Substantia nigra (tissue), 51 donors: ENCODE measurements at places on chromosomes 7 and 10.

DNA sequence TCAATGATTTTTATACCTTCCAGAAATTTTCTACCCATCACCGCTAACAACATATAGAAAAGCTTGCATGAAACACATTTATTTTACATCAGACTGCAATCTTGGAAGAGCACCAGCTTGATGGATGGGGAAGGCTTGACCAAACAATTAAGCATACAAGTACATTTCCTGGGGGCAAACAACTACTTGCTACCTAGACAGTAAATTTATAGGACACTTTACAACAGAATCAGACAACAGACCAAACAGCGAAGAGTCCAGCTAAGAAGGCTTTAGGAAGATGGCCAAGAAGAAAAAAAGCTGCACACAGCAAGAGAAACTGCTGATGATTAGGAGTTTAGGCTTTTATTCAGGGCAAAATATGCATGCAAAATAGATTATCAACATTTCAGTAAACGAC is 8.0 kb downstream of the AASS start:
- no peak for DNase-seq

DNA sequence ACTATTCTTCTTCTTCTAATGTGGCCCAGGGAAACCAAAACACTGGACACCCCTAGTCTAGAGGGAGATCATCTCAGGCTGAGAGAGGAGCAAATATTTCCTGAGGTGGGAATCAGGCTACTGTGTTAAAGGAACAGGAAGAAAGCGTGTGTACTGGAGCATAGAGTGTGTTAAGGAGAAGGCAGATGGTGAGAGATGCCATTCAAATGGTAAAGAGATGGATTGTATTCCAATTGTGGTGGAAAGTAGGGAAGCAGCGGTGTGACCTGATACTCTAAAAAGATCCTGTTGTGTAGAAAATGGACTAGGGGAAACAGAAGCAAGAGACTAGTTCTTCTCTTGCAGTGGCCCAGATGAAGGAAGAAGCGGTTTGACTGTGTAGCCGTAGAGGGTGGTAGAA is 31.2 kb downstream of the RAB18 start:
- no peak for DNase-seq

DNA sequence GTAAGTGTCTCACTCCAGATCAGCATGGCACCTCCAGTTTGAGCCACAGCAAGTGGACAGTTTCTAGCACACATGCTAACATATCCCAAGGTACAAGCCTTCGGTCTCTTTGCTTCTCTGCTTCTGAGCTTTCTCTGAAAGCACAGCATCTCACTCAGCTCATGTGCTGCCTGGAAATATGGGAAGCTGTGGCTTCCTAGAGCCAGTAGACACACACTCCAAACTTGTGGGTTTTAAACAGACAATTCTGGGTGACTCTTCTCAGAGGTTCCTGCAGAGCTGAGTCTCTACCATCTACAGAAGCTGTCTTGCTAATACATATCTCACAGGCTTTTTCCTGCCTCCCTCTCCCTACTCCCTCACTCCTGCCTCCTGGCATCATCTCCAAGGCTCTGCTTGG is 23.9 kb upstream of the TMEM273 start:
- DNase-seq: no peak

DNA sequence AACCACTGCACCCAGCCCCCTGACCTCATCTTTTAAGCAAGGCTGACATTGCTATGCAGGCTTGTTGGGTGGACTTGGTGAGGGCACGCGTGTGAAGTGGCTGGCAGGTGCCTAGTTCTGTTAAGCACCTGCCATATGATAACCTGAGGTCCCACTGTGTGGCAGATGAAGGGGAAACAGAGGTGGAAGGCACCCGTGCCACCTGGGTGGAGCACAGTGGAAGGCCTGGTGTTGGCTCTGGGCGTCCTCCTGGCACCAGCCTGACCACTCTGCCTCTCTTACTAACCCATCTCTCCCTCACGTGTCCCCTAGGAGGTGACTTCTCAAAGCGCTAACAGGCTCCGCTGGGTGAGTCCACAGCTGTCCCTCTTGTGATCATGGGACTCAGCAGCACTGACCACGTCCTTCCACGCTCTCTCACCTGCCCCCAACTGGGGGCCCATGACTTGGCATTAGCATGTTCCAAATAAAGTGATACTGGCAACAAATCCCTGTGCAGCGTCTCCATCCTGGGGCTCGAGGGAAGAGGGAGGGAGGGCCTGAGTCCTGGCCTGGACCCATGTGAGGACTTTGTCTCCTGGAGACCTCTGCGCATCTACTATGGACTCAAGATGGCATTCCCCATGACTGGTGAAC is 4.6 kb upstream of the ZNF862 start:
- DNase-seq: no peak

DNA sequence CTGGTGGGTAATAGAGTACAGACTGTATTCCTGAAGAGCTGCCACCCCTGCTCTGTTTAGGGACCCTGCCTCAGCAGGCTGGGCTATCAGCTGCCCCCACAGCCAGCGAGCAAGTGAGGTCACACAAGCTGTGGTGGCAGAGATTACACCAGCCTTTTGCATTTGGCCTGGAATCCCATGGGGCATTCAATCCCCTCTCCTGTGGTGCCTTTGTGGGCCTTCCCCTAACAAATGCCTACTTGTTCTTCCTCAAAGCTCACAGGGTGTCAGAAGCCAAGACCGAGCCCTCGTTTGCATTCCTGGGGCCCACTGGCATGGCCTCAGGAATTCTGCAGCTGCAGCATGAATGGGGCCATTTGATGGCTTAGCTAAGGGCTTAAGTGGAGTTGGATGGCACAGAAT is 212.7 kb upstream of the PHYHIPL start:
- DNase-seq: peak; percentile 97

DNA sequence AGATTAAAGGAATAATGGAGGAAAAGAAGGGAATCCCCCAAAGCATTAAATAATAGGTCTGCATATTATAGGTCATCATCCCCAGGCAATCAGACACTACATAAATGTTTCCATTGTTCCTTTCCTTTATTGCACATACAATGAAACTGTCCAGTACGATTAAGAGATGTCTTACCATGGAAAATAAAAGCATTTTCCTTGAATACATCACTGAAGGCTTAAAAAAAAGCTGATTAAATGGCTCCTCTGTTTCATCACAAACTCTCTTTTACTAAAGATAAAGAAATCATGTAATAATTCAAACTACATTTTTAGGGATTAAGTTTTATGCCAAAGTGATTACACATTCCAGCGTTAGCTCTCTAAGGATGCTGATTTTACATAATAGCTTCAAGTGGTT is 316.0 kb downstream of the AGMO start:
- DNase-seq: no peak

DNA sequence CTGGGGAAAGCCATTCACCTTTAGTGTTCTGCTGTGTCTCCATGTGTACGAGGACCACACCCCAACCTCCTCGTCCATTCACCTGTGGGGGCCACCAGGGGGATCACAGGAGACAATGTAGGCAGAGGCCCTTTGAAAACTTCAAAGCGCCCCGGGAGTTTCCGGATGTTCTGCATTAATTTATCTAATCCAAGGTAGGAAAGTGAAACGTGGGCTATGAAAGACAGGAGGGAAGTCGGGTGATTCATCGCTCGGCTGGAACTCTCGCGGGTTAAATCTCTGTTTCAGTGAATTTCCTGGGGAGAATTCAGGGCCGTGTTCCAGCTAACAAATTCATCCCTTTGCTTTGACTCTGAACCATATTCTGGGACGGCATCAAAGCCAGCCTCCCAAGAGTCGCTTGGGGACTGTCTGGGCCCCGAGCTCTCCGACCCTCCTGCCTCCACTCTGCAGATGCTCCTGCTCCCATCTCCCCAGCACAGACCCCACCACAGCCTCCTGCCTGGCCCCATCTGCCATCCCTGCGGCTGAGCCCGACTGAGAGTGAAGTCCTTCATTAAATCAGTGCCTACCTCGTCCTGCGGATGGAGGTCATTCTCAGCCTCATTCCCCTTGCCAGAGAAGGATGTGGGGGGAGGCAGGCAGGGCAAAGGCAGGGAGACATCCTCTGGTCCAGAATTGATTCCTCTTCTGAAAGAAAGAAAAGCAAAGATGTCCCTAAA is 114.1 kb upstream of the CARD11 start:
- no peak for DNase-seq

DNA sequence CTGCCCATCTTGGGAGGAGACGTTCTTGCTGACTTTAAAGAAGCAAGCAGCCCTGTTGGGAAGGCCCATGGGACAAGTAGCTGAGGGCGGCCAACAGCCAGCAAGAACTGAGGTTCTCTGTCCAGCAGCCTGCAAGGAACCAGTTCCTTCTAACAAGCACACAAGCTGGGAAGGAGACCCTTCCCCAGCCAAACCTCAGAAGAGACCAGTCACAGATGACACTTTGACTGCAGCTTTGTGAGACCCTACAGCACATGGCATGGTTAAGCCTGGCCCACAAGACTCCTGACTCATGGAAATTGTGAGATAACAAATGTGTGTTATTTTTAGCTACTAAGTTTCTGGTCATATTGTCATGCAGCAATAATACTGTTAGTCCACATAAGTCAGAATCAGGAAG is 99.9 kb downstream of the PRLHR start:
- DNase-seq: no peak

- DNase-seq: no peak
These were observed 227.8 kb downstream of the DNAJB6 start for GRCh38 chr7:157564517-157565177.

DNA sequence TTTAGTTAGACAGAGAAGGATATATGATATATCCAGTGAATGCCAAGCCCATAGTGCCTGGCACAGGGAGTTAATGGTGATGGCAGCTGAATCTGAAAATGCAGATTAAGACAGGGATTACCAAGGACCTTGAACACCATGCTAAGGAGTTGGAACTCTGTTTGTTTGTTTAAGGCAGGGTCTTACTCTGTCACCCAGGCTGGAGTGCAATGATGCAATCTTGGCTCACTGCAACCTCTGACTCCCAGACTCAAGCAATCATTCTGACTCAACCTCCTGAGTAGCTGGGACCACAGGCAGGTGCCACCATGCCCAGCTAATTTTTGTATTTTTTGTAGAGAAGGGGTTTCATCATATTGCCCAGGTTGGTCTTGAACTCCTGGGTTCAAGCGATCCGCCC is 1.6 kb downstream of the AKR1D1 start:
- no peak for DNase-seq

DNA sequence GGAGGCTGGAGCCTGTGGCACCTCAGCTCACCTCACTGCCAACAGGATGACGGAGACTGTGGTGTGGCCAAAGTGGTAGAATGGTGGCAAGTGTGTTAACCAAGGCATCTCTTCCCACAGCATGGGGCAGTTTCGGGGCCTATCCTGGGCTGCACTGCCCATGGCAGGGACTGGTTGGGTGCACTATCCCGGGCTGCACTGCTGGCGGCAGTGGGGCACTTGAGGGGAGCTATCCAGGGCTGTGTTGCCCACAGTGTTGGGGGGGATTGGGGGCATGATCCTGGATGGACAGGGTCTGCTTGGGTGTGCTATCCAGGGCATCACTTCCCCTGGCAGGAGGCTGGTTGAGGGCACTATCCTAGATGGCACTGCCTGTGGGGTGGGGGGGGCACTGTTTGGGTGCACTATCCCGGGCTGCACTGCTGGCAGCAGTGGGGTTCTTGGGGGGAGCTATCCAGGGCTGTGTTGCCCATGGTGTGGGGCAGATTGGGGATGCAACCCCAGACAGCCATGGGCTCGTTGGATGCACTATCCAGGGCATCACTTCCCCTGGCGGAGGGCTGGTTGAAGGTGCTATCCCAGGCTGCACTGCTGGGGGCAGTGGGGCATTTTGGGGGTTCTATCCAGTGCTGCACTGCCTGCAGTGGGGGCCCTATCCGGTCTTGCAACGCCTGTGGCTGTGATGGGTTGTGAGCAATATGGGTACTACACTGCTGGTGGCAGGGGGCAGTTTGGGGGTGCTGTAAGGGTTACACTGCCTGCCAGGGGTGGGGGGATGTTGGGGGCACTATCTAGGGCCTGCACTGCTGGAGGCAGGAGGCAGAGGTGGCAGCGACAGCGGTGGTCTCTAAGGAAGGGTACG is 129.7 kb downstream of the ZNF248 start:
- DNase-seq: no peak

GRCh38 chr10:25191162-25191895 is 16.5 kb downstream of the GPR158 start:
- no peak for DNase-seq

DNA sequence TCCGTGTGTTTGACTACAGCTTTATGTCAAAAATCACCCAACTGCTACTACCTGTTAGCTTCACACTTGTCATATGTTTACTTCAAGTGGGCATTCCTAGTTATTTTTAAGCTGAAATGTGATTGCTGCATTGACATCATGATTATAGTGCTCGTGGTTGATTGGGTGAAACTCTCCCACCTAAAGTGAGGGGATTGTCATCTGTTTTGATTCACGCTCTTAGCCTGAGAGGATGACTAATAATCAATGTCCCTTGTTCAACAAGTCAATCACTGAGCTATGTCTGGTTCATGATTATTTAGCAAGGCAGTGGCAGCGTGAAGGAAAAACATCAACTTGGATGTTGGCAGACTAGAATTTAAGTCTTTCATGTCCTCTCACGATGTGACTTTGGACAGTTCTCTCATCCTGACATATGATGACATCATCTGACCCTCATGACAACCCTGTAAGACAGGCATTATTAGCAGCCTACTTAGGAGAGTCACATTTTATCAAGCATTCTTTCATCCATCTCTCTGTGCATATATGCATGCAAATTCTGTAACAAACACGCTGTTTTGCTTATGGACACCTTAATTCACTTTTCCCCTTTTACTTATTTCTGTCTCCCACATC is 352.6 kb upstream of the ZMIZ1 start:
- no peak for DNase-seq

DNA sequence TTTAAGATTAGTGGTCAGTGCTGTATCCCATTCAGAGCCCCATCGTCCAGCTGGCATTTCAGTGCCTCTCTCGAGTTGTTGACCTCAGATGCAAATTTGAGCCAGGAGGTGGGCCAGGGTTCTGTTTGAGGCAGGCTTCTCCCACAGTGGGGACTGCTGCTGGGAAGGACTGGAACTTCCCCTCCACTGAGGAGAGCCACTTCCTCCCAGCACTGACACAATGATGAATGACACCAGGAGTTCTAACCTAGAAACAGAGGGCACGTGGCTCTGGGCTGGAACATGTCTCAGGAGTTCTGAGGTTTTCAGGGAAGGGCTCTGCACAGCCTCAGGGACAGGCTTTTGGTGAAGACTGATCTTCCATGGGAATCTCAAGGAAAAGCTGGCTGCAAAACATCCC is 18.3 kb upstream of the BTBD16 start:
- no peak for DNase-seq

- DNase-seq: peak; percentile 64
These were observed at the start of gene BNIP3 for GRCh38 chr10:131981429-131982184. Gene BNIP3, minus strand, starts transcription at chr10:131981923. Its CDS starts 117 bp downstream, at chr10:131981806.

DNA sequence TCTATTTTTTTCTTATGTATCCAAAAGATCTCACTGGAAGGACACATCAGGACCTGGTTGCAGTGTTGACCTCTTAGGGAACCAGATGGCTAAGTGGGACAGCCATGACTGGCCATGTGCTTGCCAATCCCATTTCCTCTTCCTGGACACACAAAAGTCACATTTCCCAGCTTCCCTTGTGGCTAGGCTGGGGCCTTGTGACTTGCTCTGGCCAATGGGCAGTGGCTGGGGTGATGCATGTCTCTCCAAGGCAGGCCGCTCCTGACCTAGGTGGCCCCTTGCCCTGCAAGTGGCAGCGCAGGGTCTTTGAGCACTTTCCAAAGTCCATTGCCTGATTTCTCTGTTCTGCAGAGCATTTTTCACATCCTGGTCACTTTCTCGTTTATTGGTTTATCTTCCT is 41.7 kb upstream of the HSPA12A start:
- DNase-seq: no peak
